ENCODE measurements at places on chromosomes 1 and 21.

DNA sequence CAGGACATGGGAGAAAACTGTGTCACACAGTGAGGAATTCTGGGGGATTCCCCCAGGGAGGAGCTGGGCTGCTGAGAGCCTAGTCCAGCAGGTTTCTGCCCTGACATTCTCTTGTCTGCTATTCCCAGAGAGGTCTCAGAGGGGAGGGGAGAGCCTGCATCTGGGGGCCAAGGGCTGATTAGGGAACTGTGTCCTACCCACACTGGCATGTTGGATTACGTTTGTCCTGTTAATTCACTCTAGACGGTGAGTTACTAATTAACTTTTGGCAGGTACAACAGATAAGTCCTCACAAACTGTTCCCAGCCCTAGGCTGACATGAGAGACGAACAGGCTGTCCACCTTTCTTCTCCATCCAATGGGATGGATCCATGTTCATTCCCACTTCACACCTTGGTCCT lies 2.6 kb upstream of the SH3BGRL3 start:
- DNase-seq: no peak

DNA sequence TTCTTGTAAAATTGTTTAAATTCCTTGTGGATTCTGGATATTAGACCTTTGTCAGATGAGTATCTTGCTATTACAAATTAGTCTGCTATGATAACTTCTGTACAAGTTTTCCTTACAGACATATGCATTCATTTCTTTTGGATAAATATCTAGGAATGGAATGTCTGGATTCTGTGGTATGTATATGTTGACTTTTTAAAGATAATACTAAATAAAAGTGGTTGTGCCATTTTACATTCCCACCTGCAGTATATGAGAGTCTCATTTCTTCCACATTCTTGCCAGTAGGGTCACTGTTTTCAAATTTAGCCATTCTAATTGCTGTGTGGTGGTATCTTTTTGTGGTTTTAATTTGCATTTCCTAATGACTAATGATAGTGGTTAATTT lies 53.9 kb downstream of the SYDE2 start:
- peak; percentile 81 for DNase-seq

GRCh38 chr1:37822906-37823815 lies 15.2 kb upstream of the YRDC start:
- DNase-seq: no peak

DNA sequence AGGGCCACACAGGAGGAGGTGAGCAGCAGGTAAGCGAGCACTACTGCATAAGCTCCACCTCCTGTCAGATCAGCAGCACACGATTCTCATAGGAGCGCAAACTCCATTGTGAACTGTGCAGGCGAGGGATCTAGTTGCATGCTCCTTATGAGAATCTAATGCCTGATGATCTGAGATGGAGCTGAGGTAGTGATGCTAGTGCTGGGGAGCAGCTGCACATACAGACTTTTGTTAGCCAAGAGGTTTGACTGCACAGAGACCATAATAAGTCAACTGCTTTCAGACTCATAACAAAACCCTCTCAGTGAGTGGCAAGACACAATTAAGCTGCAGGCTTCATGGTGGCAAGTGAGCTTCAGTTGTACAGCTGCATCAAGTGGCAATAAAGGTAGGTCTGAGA lies 83.4 kb downstream of the PSMG1 start:
- no peak for DNase-seq

DNA sequence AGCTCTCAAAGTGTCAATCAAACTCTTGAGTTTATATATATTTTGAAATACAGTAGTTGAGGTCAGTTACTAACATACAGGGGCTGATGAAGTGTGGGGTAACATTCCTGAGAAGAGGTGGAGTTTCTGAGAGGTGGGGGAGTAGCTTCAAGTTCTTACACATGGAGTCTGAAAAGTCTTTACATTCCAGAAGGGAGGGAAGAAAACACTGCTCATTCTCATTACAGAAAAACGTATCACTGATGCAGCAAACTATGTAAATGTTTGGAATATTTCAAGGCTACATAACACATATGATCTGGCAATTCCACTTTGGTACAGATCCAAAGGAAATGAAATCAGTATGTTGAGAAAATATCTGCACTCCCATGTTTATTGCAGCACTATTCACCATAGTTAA lies 1065.8 kb upstream of the B3GALT2 start:
- DNase-seq: peak; percentile 94

DNA sequence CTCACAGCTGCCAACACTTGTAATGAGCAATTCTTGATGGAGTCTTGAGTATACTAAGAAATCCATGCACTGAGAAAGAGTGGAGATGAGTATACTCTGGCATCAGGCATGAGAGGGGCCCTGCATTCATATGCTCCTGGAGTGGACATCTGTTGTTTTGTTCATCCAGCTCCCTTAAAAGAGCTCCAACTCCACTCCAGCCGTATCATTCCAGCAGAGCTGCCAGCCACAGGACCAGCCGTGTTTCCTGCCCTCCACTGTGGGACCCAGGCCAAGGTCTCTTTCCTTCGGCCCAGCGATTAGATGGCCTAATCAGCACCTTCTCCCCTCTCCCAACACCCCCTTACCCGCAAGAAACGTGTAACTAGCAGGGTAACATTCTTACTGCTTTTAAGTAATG lies 144.5 kb downstream of the OMA1 start:
- DNase-seq: no peak

DNA sequence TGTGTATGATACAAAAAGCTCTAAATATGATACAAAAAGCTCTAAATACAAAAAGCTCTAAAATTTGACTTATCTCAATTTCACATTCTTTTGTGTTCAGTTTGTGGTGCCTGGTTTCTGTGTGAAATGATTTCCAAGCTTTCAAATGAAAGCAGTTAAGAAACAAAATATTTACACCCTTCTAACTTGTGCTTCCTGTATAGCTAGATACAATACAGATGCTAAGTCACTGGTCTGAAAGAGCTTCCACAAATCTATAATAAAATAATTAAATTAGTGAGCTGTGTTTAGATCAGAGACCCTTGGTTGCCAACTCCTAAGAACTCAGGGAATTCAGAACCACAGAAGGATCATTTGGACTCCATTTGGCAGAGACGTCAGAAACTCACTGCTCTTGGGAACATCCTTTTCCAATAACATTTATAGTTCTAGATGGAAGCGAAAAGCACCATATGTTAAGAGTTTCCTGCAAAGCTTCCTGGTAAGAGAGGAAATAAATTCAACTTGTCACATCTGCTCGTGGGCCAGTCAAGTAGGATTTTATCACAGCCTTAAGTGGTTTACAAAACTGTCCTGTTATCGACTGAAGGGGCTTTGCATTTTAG lies 1079.1 kb downstream of the ADGRL2 start:
- no peak for DNase-seq

GRCh38 chr1:28832966-28833365 lies 21.0 kb downstream of the OPRD1 start:
- no peak for DNase-seq

DNA sequence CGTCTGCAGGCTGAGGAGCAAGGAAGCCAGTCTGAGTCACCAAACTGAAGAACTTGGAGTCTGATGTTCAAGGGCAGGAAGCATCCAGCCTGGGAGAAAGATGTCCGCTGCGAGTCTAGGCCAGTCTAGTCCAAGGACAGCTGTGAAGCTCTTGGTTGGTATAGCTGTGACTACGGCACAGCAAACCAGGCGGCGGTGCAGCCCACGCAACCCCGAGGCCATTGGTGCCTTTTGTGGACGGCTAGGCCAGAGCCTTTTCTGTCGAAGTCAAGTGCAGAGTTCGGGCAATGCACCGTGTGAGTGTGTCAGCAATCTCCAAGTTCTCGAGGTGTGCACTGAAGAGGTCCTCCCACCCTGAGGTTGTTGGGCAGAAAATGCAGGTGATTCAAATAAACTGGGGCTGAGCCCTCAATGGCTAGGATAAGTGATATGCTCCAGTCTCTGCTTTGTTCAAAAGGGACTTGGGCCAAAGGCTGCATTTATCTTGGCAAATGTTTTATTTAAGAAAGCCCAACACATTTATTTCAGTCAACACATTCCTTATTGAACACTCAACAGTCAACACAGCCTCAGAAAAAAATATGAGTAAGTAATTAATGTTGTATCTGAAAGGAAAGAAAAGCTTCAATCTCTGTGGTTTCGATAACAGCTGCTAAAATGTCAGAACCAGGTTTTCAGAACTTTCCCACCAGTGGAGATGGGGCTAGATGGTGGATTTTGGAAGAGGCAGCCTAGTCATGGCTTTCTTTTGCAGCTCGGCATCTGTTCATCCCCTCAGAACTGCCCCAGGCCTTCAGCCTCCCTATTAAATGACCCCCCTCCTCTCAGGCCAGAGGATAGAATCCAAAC lies 78.1 kb upstream of the COX20 start:
- peak; percentile 82 for DNase-seq

DNA sequence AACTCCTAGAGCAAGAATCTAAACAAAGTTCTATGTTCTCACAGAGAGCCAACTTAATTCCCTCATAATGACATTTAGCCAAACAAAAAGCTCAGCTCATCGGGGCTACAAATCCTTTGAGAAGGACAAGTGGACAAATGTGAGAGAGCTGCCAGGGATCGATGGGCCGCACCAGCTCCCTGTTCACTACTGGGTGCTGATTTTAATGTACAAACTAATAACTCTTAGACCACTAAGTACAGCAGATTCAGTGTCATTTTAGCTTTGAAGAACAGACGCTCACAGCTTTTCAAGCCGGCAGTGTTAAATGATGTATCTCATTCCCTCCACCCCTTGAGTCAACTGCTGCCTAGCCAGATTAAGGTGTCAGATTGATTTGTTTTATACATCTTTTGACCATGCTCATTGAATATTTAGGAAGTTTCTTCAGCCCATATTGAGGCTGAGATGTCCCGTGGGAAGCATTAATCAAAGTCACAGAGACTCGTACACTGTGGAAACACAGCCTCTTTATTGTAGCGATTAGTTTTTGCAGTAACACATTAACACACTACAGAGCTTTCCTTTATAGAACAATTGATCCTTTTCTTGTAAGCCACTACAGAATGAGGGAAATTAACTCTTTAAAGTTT lies 21.1 kb downstream of the PROX1 start:
- no peak for DNase-seq

DNA sequence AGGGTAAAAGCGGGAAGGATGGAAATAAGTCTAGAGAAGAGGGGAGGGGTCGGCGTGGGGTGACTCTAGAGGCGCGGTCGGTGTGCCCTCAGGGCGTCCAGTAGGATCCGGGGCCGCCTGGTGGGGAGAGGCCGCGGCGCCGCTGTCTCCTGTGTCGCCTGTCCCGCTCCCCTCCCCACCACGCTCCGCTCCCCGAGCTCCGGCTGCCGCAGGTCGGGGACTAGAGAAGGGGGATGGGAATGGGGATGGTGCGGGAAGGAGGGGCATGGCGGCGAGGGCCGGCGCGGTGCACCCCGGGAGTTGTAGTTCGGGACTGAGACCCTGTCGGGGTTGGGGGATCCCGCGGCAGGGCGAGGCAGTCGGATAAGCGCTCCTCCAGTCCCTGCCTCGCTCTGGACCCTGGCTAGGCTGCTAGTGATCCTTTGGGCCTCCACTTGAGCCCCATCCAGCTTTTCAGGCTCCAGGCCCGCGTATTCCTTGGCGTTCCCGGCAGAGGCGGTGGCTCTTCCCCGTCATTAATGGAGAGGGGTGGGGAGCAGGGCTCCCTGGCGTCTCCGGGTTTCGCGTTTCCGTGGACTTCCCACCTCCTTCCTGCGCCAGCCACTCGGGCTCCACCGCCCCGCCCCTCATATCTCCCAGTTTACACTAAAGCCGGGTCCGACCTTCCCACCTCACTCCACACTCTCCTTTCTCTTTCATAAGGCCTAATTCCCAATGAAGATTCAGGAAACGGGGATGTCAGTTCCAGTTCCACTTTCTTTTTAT lies at the start of gene ENTREP3:
ENTREP3 (minus strand) TSS at position 241 of the 765 bp plus-strand sequence. CDS start 606 bp downstream, outside the sequence.
- DNase-seq: peak; percentile 82

- no peak for DNase-seq
Measured at GRCh38 chr1:42746436-42747105, 6.5 kb upstream of the CLDN19 start.

- DNase-seq: no peak
Measured at GRCh38 chr1:187773168-187773567, 944.4 kb downstream of the PLA2G4A start.

- peak; percentile 27 for DNase-seq
Measured at GRCh38 chr1:168608796-168609715, 32.7 kb downstream of the XCL1 start.

DNA sequence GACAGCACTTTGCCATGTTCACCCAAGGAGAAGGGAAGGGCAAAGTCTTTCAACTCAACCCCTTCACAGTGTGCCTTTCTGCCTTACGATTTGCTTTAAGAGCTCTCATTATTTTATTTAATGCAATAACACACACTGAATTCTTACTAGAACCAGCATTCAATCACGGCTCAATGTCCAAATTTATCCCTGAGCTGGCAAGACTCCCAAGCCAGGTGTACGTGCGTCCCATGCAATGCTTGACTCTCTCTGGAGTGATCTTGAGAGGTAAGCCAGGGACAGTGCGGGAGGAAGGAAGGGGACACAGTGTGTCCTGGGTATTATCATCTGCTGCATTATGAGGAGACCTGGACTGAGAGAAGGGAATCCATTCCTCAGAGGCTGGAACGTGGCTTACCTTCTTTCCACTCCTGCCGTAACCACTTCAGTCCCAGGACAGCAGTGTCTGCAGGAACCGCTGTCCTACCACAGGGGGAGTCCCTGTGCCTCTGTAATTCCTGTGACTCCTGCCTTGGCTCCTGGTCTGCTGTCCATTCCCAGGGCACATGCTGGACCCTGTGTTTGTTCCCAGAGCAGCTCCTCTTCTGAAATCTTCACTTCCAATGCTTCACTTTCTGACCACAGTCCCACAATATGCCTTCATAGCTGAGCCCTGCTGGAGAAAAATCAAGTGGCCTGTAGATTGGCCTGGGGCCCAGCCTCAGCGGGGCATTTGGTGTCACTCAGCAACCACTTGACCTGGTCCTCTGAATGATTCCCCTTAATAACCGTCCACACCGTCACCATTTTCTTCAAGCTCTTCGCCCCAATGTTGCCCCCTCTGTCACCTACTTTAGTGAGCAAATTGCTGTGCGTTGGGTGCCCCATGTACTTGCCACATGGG lies 28.6 kb upstream of the STUM start:
- no peak for DNase-seq

DNA sequence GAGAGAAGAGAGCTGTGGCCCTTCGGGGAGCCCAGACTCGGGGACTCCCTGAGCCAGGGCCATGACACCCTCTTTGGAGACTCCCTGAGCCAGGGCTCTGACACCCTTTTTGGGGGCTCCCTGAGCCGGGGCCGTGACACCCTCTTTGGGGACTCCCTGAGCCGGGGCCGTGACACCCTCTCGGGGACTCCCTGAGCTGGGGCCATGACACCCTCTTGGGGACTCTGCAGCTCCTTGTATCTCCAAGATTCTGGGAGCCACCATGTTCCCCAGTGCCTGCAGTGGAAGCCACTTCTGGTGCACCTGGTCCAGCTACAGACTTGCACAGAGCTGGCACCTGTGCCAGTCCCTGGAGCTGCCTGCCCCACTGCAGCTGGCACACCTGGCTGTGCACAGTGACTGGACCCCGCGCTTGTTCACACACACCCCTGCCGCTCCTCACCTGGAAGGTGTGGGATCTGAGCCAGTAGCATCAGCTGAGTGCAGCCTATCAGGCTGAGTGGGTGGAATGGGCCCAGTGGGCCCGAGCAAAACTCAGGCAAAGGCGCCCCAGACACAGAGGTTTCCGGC lies 3.8 kb upstream of the SSU72 start:
- DNase-seq: no peak

All from fibroblast of skin of scalp (primary cell).